ENCODE measurements at places on chromosomes 11 and 22. TPM values are rescaled to one million over a fixed set of nuclear protein-coding genes. Genes with fewer than 3 reads are reported as not detected.

Gene APOA5
- not detected for total RNA-seq

Gene OSBP2
- 6.8 TPM for total RNA-seq

Gene IGLL1
- not detected for total RNA-seq

Gene TRIM48
- not detected for total RNA-seq
